ACHN (cell line): ENCODE measurements at places on chromosomes 5 and 9.

DNA sequence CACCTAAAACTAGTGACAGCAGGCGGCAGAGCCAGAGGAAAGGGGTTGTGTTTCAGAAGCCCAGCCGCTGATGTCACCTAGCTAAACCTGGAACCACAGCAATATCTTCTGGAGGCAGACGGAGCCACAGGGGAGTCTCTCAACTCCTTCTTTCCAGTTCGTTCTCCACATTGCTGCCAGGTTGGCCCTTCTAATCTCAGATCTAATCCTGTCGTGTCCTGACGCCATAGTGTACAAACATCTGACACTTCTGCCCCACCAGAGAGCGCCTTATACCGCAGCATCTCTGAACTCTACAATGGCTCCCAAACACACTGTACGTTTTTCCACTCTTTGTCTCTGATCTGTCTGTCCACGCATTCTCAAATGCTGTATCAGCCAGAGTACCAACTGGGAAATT lies 240.0 kb downstream of the SMARCA2 start:
- DNase-seq, result no peak

DNA sequence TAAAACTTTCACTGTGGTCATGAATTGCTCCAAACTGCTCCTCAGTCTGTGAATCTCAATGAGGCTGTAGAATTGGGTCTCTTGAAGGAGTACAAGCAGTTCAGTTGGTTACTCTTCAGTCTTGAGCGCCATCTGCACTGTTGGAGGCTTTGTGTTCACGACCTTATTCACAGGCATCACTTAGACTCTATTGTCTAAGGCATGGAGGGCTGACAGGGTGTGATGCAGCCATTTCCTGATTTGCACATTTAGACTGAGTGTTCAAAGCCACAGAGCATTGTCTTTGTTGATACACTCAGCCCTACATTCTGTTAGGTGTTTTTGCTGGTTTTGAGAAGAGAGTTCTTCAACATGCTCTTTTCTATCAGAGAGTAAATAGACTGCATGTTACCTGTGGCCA lies 355.9 kb upstream of the RIOK2 start:
- no peak for DNase-seq

GRCh38 chr5:37806476-37806875 lies 33.4 kb downstream of the GDNF start:
- DNase-seq, result no peak

DNA sequence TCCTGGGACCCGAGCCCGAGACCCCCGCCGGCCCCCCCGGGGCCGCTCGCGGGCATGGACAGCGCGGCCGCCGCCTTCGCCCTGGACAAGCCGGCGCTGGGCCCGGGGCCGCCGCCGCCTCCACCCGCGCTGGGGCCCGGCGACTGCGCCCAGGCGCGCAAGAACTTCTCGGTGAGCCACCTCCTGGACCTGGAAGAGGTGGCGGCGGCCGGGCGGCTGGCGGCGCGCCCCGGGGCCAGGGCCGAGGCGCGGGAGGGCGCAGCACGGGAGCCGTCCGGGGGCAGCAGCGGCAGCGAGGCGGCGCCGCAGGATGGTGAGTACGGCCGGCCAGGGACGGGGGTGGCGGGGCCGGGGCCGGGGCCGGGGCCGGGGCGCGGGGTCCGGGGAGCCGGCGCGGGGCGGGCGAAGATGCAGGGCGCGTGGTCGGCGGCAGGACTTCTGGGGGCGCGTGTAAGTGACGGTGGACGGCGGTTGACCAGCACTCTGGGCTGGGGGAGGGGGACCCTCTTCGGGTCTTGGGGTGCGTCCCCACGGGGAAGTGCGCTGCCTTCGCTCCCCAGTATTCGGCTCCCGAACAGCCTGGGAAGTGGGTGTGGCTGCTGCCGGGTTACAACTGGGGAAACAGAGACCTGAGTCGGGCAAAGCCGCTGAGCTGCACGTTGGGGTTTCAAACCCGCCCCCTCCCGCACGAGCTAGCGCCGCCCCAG lies 520 bp downstream of the PRRX2 start:
- no peak for DNase-seq
